GM04503 (cell line): ENCODE measurements at places on chromosomes 3 and 15.

DNA sequence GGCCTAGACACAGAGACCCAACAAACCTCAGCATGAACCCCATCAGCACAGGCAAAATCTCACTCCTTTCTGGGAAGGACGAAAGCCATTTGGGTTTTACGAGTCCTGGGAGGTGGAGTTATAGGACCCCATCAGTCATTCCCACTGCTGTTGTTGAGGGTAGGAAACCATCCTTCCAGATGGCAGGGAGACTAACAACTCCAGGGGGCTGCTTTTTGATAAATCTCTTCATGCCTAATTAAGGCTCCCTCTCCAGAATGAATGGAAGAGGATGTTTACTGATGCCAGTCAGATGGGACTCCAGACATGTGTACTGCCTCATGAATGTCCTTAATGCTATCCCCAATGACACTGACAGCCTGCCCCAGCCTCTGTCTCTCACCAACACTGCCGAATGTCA is 75.3 kb downstream of the ST8SIA2 start:
- DNase-seq: no peak

DNA sequence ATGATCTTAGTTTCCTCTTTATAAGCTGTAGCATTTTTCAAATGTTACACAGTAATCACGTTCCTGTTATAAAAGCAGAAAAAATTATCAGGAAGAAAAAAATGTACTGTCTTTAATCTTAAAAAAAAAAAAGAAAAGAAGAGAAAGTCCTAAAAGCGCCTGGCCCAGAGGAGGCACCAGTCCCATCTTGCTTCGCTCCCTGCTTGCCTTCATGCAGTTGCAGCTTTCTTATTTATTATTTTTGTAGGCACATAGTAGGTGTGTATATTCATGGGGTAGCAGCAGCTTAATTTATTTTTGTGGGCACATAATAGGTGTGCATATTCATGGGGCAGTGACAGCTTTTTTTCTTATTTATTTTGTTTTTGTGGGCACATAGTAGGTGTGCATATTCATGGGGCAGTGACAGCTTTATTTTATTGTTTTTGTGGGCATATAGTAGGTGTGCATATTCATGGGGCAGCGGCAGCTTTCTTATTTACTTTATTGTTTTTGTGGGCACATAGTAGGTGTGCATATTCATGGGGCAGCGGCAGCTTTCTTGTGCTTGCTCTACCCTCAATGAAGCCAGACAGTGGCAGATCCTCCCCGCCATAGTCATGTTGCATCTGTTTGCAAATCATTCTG is 5.5 kb upstream of the EHD4 start:
- DNase-seq: no peak

- DNase-seq: no peak
These were observed 563.7 kb downstream of the SI start for GRCh38 chr3:164514576-164514975.

DNA sequence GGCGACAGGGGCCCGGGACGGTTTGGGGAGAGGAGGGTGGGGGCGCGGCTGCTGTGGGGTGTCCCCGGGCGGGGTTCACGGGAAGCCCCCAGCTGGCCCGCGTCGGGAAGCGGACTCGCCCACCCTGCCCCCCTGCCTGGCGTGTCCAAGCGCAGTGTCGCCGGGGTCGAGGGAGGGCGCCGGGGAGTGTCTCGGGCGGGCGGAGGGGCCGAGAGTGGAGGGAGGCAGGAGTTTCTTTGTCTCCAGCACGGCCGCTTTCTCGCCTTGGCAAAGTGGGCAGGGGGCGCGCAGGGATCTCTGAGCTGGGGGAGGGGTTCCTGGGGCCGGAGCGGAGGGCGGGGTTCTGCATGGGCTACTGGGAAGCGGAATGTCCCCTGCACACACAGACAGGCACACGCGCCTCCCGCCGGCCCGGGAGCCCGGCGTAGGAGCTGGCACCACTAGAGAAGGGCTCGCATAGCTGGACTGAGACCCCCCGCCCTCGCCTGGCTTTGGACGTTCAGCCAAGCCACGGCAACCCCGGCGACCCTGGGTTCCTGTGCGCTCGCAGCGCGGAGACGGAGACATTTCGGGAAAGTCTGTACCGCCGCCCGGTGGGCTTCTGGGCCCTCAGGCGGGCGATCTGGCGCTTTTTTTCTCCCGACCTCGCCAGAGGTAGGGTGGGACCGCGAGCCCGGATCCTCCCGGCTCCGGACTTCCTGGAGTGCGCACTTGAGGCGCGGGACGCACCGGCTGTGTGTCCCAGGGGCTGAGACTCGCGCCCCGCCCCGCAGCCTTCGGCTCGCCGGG is 822 bp downstream of the ST8SIA2 start:
- no peak for DNase-seq

GRCh38 chr3:158733656-158734055 is 1.4 kb upstream of the RARRES1 start:
- DNase-seq: no peak

- no peak for DNase-seq
These were observed 174.6 kb upstream of the KBTBD8 start for GRCh38 chr3:66823532-66823931.

DNA sequence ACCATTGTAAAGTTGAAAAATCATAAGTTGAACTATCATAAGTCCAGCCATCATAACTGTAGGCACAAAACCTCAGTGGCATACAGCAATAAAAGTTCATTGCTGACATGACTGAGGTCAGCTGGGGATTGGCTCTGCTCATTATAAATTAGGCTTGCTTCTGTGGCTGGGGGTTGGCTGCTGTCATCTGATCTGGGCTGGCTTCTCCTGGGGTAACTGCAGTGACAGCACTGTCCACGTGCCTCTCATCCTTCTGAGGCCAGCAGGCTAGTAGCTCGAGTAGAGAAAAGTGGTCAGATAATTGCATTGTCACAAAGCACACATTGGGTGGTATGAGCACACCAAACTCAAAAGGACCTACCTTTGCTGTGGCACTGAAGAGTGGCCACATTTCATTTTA is 31.3 kb downstream of the CMTM7 start:
- DNase-seq: no peak

- DNase-seq: no peak
These were observed 105.2 kb downstream of the LIPC start for GRCh38 chr15:58537033-58537432.

DNA sequence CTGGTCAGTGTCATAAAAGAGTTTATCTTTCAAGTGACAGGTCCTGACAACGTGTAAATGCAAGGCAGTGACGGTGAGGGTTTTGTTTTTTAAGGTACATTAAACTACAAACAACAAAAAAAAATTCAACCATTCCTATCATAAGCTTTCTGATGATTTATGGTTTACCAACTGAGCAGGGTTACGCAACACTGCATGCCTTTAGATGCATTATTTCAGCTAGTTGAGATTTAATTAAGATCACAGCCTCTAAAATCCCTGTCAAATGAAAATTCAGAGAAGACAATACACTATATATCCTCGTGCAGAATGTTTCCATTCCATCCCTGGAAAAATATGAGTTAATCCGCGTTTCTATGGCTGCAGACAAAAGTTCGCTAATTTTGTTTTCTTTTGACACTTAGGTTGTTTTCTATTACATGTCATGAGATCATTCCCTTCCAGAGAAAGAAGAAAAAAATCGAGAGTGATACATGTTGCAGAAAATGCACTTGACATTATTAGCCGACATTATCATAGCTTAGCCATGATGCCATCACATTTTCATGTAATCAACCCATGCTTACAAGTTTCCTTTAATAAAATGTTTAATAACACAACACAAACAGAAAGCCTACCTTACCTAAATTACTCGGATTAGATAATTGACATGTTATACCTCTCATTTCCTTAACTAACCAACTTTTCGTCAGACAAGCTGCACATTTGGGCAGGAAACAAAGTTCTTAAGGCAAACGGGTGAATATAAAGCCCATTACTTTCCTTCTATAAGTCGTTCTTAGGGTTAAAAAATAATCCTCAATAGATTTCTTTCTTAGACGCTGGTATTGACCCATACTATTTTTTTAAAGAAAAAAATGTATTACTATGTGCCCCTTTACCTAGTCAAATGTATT is 521.2 kb downstream of the FOXP1 start:
- no peak for DNase-seq

- DNase-seq: no peak
These were observed 11.2 kb upstream of the CAMK1 start for GRCh38 chr3:9780910-9781309.

- DNase-seq: no peak
These were observed 28.8 kb downstream of the ACAA1 start for GRCh38 chr3:38107911-38108648.

DNA sequence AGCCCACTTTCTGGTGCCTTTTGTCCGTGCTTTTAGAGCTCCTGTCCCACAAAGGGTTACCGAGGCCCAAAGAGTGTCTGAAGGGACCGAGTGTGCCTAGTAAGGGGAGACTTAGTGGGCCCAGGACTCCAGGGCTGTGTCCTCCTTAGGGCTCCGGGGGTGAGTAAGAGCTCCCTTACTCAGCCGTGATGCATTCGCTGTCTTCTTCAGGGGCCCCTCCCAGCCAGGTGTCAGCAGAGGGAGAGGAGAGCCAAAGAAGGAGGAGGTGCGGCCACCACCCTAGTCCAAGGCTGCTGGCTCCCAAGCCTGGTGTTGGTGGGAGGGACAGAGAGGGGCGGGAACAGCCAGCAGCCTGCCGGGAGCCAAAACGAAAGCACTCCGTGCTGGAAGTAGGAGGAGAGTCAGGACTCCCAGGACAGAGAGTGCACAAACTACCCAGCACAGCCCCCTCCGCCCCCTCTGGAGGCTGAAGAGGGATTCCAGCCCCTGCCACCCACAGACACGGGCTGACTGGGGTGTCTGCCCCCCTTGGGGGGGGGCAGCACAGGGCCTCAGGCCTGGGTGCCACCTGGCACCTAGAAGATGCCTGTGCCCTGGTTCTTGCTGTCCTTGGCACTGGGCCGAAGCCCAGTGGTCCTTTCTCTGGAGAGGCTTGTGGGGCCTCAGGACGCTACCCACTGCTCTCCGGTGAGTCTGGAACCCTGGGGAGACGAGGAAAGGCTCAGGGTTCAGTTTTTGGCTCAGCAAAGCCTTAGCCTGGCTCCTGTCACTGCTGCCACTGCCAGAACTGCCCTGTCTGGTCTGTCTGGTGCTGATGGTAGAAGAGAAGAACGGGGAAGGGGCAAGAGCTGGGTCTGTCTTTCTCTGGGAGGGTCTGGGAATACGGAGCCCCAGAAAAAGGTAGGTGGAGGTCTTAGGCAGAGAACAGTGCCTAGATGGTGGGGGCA is at the start of gene IL17RC:
Gene IL17RC, plus strand, starts transcription at position 365 of the 947 bp plus-strand sequence. Its CDS starts 218 bp downstream, at position 583.
- DNase-seq: no peak

- DNase-seq: no peak
These were observed 1.0 kb upstream of the UBL7 start for GRCh38 chr15:74461847-74462511.

GRCh38 chr15:69997813-69998212 is 99.9 kb downstream of the TLE3 start:
- DNase-seq: peak; percentile 11
